Gastroesophageal sphincter (tissue), 4 donors: ENCODE measurements at places on chromosomes 16 and 17.

- no peak for ATAC-seq
Measured at GRCh38 chr16:83917152-83918120, 18.5 kb downstream of the MLYCD start.

- ATAC-seq, result peak; percentile 62
Measured at GRCh38 chr16:31880322-31880979, 6.8 kb downstream of the ZNF267 start.

GRCh38 chr16:12708266-12708665 lies 95.4 kb downstream of the CPPED1 start:
- no peak for ATAC-seq

GRCh38 chr16:68645494-68646388 lies 631 bp downstream of the CDH3 start:
- no peak for ATAC-seq

DNA sequence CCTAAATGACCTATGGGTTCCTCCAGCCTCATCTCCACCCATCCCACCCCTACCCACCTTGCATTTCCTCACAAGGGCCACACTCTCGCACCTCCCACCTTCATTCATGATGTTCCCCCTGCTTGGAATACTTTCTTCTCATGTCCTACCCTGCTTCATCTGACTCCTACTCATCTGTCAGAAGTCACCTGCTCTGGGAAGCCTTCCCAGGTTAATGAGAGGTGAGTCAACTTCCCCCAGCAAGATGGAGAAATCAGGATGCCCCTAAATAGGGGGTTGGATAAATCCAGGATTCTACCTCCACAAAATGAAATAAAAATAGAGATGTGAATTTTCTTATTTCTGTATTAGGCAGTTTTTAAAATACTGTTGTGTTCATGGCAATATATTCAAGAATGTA lies 51.0 kb upstream of the WSB1 start:
- ATAC-seq, result no peak

DNA sequence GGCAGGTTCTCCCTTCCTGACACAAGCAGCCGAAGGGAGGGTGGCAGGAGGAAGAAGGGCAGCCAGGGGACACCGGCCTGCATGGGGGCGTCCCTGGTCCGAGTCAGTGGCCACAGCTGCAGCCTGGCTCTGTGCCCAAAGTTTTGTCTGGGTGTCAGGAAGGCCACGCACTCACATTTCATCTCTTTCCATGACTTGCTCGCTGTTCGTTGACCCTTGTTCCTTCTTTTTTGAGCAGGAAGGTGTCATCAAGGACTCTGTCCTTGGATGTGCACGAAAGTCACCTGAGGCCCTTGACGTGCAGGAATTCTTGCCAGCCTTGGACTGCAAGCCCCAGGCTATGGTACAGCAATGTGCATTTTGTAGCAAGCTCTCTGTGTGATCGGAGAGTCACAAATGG lies 93.3 kb downstream of the TNFRSF13B start:
- ATAC-seq, result no peak

DNA sequence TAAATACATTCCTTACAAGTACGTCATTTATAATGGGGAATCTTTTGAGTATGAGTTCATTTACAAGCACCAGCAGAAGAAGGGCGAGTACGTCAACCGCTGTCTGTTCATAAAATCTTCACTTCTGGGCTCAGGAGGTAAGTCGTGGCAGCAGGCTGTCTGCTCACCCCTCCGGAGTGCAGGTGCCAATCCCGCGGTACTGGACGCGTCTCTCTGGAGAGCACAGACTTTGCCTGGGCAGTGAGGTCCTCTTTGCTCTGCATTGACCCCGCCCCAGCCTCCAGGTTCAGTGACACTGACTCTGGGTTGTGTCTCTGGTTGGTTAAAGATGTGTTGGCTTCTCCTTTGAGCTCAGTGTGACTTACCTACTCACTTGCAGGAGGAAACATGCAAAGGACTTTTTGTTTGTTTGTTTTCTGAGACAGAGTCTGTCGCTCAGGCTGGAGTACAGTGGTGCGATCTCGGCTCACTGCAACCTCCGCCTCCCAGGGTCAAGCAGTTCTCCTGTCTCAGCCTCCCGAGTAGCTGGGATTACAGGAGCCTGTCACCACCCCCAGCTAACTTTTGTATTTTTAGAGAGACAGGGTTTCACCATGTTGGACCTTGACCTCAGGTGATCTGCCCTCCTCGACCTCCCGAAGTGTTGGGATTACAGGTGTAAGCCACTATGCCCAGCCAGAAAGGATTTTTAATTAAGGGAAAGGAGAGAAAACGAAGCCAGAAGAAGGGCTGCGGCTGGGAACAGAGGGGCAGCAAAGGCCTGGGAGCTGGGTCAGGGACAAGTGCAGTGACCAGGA lies 31.2 kb downstream of the RNF213 start:
- no peak for ATAC-seq

- ATAC-seq, result no peak
Measured at GRCh38 chr16:90035902-90036301, 16.6 kb upstream of the DBNDD1 start.

- no peak for ATAC-seq
Measured at GRCh38 chr17:46138473-46138872, 54.8 kb downstream of the KANSL1 start.
